T-helper 9 cell (primary cell): ENCODE measurements at places on chromosomes 13 and 19.
A peak's percentile ranks its signal among the peaks of the same experiment; 100 is the strongest.

GRCh38 chr13:94702181-94703041 lies 9.9 kb downstream of the SOX21 start:
- DNase-seq = no peak

GRCh38 chr13:41514853-41515395 lies 57.6 kb downstream of the RGCC start:
- no peak for DNase-seq

- no peak for DNase-seq
Measured at GRCh38 chr19:18321734-18322102, 1.2 kb downstream of the LSM4 start.

- no peak for DNase-seq
Measured at GRCh38 chr19:34180273-34180672, 8.0 kb downstream of the LSM14A start.

GRCh38 chr19:14059093-14059480 lies 2.8 kb downstream of the PALM3 start:
- DNase-seq = peak; percentile 53

- no peak for DNase-seq
Measured at GRCh38 chr19:17357724-17358123, 19.4 kb downstream of the PLVAP start.

DNA sequence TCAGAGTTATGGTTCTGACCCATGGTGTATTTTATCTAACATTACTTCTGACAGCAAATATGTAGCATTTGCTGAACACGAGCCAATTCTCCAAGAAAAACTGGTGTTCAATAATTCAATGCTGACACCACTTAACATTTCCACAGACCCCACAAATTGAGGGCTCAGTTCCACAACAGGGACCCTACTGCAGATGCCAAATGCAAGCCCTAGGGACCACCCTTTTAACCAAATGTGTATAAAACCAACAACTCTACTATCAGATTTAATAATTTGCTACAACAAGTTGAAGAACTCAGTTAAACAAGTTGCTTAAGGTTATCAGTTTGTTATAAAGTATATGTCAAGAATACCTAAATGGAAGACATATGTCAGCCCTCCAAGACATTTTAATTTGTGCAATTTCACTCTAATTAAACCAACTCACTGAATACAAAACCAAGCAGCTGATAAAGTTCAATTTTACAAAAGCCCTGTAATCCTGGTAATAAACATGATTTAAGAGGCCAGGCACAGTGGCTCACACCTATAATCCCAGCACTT lies 6.7 kb downstream of the ZNF44 start:
- DNase-seq = no peak
